Stimulated activated CD8-positive, alpha-beta memory T cell treated with anti-CD3 and anti-CD28 coated beads, Interleukin-12 subunit alpha, Interleukin-12 subunit beta, amount 100 ng/mL, for 4 hours (primary cell): ENCODE measurements at places on chromosomes 4 and X.

GRCh38 chr4:1295405-1296055 is 5.8 kb downstream of the MAEA start:
- no peak for DNase-seq

DNA sequence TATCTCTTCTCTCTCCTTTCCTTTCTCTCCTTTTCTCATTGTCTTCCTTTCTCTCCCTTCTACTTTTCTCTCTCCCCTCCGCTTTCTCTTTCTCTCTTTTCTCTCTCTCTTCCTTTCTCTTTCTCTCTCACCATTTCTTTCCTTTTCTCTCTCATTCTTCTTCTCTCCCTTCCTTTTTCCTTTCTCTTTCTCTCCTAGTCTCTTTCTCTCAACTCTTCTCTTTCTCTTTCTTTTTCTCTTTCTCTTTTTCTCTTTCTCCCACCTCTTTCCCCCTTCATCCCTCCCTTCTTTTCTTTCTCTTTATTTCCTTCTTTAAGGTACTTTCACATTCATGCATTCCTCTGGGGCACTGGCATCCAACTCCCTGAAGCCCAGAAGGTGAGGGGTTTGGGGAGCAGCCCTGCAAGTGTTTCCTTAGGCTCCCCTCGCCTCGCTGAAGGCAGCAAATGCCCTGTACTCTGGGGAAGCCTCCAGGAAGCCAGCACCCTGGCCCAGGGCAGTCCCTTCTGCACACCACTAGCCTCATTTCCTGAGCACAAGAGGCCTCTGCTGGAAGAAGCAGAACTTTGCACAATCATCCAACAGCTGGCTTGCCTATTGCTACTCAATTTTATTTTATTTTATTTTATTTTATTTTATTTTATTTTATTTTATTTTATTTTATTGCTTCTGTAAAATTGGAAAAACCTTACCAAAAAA is 124.2 kb downstream of the NFKB1 start:
- no peak for DNase-seq

- DNase-seq = no peak
Observed at GRCh38 chr4:127957105-127957504, 7.9 kb downstream of the MFSD8 start.

DNA sequence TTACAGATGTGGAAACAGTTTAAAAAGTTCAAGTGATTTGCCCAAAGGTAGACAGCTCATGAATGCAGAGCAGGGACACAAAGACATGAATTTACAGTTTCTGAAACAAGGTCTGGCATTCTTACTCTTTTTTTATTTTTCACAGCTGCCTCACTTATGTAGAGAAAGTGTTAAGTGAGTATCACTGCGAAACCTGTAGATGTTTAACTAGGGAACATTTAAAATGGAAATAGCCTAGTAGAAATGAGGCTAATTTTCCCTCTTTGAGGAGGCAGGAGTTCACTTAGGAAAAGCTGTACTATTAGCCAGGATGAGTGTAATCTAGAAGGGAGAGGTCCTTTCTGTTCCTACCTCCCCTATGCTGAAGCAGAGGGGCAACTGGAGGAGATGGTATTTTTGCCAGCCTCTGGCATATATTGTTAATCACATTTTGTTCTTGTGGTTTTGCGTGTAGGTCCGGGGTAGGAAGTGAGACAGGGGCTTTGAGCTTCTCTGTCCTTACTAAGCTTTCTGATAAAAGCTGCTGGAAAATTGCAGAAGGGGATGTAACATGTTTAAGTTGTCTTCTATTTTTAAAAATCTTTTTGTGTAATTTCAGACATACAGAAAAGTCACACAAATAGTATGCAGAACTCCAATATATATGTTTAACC is 492.8 kb upstream of the NR3C2 start:
- DNase-seq = no peak

GRCh38 chr4:127993151-127993550 is 27.9 kb downstream of the ABHD18 start:
- no peak for DNase-seq

GRCh38 chr4:159280442-159281172 is 177.7 kb downstream of the RAPGEF2 start:
- DNase-seq = no peak

GRCh38 chr4:173736840-173737239 is 206.8 kb upstream of the HAND2 start:
- no peak for DNase-seq

- no peak for DNase-seq
Observed at GRCh38 chrX:17104433-17104832, 158.0 kb downstream of the REPS2 start.

GRCh38 chr4:79759793-79760192 is 313.2 kb downstream of the ANTXR2 start:
- no peak for DNase-seq

GRCh38 chr4:48334900-48335384 is 6.4 kb upstream of the SLAIN2 start:
- DNase-seq = no peak

GRCh38 chr4:73917081-73917501 is 47.9 kb downstream of the CXCL1 start:
- DNase-seq = no peak
